ENCODE measurements at places on chromosomes 1 and 21.

- no peak for DNase-seq
Observed at GRCh38 chr1:177138347-177138746, 26.2 kb downstream of the ASTN1 start.

- DNase-seq = no peak
Observed at GRCh38 chr1:182281541-182281940, 110.0 kb downstream of the GLUL start.

- DNase-seq = no peak
Observed at GRCh38 chr1:210441028-210441427, 112.3 kb downstream of the HHAT start.

DNA sequence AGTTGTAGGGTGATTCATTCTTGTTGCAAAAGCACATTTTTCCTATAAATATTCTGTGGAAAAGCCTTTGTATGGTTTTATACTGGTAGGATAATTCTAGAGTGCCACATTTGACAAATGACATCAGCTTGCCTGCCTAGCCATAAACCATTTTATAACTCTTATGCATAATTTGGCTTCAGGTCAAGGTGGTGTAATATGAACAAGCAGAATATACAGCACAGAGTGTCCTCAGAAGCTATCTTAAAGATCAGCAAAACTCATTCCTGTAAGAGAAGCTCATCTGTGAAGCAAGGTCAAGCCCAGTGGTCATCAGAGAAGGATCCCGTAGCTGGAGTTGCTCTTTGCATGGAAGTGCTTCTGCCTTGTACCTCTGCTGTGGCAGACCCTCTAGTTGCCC lies 24.0 kb upstream of the C1orf21 start:
- no peak for DNase-seq

DNA sequence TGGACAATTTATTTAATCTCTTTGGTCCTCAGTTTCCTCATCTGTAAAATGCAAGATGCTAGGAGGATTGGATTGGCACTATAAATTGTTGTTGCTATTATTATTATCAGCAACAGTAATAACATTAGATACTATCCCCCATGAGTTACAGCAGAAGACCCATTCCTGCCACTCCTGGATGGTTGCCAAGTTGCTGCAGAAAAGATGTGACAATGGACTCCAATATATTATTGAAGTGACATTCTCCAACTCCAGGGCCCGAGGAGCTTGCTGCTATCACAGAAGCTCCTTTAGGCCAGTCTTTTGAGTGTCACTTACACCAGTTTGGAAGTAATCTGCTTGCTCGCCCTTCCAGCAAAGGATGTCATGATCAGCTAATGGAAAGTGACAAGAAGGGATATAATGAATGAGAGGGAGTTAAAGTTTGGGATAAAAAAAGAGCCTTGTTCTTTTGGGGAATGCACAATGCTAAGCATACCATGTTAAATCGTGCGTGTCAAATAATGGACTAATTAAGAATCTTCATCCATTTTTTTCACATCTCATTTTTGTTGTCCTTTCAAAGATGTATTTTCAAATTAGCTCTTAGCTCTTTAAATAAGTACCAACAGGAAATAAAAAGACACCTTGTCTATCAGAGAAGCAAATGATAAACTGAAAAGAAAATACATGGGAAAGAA lies 19.5 kb upstream of the PROX1 start:
- no peak for DNase-seq

GRCh38 chr1:20200966-20201365 lies 14.6 kb upstream of the PLA2G2C start:
- DNase-seq = no peak
